NCI-H446 treated with DMSO at 0.1 percent for 48 hours (cell line): ENCODE measurements at places on chromosomes 12 and 14.

DNA sequence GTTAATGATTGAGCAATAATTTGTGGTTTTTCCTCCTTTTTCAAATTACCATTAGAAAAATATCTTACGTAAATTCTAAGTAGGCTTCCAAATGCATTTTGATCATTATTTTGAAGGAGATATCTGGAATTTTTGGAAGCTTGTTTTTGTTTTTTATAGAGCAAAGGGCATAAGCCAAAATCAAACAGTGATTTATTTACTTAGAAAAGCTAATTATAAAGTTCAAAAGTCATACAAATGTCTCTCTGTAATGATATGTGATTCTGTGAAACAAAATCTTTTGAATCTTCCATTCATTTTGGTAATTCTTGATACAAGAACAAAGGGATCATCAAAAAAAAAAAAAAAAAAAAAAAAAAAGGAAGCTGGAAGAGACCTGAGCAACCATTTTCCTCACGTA, 416.8 kb downstream of the ETNK1 start:
- DNase-seq = no peak

- DNase-seq = no peak
Measured at GRCh38 chr12:123223241-123223668, 9.7 kb downstream of the MPHOSPH9 start.

DNA sequence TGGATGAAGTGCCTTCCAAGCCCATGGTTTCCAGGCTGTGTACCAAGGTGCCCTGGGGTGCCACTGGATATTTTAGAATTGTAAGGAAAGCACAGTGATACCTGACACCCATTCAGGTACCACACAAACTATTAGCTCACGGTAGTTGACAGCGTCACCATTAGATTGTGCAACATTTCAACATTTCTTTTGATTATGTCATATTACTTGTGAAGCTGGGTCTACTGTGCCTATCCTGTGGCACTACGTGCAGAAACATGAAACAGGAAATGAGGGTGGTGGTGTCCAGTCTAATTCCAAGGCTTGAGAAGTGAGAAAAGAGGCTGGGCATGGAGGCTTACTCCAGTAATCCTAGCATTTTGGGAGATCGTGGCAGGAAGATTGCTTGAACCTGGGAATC, 75.5 kb upstream of the CPM start:
- DNase-seq = no peak

GRCh38 chr14:99247101-99247729, 24.8 kb downstream of the BCL11B start:
- no peak for DNase-seq

DNA sequence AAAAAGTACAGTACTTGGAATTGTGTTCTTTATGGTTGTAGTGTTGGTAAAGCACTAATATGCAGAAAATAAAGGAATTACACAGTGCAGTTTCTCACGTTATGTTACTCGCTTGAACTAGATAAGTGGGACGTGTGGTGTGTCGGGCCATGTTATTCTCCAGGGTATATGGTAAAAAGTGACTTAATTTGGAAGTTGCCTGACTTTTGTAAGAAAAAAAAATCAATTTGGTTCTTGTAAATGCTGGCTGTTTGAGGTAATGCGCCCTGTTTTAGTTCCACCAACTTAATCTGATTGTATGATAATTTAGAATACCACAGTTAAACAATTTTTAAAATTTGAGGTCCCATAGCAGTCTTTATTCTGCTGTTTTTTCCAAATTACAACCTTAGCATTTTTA, 4.1 kb downstream of the ARF6 start:
- no peak for DNase-seq

- DNase-seq = no peak
Measured at GRCh38 chr12:120739821-120740613, 14.4 kb downstream of the ACADS start.

DNA sequence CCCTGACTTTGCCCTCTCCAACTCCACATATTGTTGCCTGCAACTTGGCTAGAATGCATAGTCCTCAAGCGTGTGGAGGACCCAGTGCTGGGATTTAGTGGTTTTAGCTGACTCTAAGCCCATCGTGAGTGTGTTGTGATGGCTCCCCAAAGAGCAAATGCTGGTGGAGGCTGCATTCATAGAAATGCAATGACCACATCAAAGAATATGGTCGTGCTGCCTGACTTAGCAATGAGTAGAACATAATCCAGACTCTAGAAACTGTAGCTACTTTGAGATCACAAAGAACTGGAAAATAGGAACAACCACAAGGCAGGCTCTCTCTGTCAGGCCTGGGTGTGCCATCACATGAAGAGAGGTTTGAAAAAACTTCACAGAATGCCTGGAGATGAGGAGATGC, 1.3 kb downstream of the DYRK4 start:
- no peak for DNase-seq

DNA sequence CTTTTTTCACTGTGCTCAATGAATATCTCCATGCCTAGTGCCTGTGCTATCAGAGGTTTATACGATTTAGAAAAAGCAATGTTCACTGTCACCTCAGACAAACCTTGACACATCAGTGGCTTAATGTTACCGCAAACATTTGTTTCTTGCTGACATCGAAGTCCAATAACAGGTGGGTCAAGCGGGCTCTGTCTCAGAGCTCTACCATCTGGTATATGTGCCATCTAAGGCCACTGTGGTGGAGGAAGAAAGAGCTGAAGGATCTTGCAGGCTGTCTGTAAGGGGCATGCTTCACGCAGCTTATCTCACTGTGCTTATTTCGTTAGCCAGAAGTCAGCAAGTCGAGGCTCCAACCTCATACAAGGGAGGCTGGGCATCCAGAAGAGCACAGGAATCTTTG, 189.5 kb upstream of the NTF3 start:
- no peak for DNase-seq

GRCh38 chr12:25072906-25073650, 121.9 kb downstream of the DNAI7 start:
- no peak for DNase-seq

GRCh38 chr12:18895946-18896345, 158.0 kb downstream of the CAPZA3 start:
- DNase-seq = no peak

GRCh38 chr12:14562279-14562678, 5.4 kb downstream of the PLBD1 start:
- no peak for DNase-seq

GRCh38 chr12:83996671-83997070, 915.9 kb downstream of the SLC6A15 start:
- DNase-seq = peak; percentile 2

- no peak for DNase-seq
Measured at GRCh38 chr12:110657747-110658146, 31.2 kb downstream of the HVCN1 start.

DNA sequence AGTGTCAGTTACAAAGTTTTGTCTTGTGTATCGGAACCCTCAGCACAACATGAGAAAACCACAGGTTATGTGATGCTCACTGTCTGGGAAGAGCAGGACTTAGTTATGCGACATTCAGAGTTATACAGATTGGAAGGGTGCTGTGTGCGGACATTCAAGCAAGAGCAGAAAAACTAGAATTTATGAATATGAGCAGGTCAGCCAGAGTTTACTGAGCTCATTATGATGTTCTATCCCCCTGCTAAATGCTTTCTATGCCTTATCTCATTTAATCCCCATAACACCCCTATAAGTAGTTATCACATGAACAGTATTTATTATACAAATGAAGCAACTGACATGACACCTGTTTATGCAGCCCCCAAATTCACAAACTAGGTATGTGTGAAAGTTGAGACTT, 1083.2 kb downstream of the FLRT2 start:
- no peak for DNase-seq
